ENCODE measurements at places on chromosomes 6 and 20.
A peak's percentile ranks its signal among the peaks of the same experiment; 100 is the strongest.

DNA sequence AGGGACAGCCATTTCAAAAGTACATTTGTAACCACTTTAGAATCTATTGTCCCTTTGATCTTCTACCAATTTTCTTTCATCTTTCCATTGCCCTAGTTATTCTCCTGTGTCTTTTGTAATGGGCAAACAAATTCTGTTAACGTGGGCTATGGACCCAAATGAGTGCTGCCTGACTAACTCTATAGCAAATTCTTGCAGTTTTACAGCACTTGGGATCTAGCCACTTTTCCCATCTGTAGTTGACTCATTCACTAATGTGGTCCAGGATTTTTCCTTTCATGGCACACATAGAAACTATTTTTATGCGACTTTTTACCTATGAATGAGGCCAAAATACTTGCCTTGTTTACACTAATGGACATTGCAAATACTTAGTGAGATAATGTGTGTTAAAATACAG is 52.0 kb downstream of the GRIK2 start:
- no peak for DNase-seq

DNA sequence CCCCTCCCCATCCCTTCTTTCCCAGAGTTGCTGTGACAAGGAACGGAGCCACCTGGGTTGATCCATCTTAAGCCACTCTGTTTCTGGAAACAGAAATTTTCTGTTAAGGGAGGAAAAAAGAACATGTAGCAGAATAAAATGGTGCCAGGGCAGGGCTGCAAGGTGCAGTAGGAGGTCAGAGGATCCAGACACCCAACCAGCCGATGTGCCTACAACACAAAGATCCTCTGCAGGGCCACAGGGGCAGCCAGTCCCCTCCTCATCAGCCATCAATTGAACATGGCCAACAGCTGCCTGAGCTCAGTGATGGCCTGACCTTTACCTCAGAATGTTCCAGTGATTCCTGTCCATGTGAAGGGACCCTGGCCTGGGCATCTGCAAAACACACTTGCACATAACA is 11.9 kb downstream of the MDFI start:
- no peak for DNase-seq

DNA sequence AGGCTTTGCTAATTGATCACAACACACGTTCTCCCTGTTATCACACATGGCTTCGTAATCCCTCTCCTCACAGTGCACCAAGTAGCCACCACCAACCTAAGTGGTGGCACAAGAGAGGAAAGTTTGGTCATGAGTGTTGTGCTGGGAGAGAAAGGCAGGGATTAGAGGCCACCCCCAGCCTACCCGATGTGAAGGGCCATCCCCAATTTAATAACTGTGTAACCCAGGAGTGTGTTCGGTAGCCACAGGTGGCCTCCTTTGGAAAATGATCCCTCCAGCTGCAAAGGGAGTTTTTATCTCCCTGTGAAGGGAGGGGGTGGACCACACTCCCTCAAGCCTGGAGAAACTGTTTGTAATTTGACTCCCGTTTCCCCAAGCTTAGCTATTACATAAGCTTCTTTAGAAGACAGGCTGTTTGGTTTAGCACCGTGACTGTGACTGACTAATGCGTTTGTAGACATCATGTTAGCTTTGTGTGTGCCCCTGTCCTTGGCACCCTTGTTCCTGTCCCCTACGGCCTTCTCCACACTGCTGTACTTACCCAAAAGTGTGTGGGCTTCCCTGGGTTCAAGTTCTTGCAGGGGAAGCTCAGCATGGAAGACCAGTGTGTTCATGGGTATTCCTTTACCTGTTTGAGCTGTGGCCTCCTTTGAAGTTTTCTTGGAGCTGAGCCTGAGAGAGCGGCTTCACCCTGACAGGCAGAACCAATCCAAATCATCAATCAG is 20.6 kb downstream of the PPP1R16B start:
- no peak for DNase-seq

GRCh38 chr20:35005463-35005961 is 49.8 kb downstream of the MYH7B start:
- no peak for DNase-seq

DNA sequence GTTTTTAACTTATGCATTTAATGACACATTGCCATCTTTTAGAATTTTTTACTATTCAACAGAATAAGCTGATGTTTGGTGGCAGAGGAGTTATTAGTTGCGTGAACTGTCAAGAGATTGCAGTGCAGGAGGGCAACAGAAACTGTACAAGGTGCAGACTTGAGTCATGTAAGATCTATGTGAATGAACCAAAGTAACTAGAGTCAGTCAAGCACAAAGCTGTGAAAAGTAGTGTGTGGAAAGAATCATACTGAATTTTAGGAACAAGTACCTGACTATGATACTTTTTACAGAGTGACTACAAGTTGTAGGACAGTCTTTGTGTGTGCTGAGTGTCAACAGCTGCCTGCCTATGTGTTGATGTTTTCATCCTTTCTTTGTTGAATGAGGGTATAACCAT is 2.7 kb upstream of the C6orf163 start:
- no peak for DNase-seq

DNA sequence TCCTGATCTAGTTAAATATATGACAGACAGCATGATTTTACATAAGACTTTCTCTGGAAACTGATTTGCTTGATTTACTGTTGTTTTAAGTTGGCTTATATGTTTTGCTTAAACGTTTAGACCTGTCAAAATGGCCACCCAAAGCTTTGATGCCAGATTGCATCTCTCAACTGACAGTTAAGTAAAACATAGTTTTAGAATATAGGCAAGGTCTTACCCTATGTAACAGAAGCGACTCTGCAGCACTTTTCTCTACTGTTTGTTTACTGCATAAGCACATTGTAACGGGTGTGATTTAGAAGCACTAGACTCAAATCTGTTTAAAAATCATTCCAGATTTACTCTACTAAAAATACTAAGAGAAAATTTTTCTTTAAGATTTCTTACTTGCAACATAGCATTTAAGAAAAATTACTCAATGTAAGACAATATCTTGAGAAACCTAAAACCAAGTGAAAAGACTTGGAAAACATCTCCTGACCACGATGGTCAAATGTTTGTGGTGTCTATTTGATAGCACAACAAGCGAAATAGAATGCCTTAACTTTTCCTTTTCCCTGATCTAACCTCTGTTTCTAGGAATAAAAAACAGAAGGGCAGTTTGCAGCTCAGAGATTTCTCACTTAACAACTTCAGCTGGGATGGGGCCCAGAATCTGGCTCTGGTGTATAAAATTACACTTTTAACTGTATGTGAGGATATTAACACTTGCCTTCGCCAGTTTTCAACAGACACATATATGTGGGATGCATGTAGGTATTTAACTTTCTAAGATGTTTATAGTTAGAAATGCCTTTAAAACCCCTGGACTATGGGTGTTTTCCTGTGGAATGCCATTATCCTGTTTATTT is 47.4 kb downstream of the AIG1 start:
- DNase-seq, result no peak

DNA sequence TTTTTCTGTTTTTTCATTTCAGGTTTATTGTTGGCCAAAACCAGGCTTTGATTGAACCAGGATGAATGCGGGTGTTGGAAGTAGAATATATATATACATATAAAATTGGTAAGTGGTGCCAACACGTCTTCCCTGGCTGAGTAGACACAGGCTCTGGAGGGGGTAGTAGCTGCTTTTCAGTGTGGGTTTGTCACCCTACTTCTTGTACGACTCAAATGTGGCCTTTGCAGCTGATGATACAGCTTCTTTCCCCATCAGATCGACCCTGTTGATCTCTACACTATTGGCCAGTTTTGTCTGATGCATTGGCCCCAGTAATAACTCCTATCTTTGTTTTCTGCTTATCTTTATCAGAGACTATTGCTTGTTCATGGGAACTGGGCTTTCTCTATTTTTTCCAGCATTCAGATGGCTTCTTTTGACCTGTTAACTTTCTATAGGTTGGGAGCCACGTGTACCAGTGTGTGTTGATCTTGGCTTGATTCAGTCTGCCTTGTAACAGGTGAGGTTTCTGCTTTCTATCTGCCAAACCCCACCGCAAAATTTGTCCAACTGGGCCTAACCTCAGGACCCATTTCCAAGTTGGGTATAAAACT is 2.7 kb upstream of the ZNFX1 start:
- DNase-seq, result no peak

GRCh38 chr6:110524305-110524704 is 47.9 kb upstream of the SLC22A16 start:
- no peak for DNase-seq

DNA sequence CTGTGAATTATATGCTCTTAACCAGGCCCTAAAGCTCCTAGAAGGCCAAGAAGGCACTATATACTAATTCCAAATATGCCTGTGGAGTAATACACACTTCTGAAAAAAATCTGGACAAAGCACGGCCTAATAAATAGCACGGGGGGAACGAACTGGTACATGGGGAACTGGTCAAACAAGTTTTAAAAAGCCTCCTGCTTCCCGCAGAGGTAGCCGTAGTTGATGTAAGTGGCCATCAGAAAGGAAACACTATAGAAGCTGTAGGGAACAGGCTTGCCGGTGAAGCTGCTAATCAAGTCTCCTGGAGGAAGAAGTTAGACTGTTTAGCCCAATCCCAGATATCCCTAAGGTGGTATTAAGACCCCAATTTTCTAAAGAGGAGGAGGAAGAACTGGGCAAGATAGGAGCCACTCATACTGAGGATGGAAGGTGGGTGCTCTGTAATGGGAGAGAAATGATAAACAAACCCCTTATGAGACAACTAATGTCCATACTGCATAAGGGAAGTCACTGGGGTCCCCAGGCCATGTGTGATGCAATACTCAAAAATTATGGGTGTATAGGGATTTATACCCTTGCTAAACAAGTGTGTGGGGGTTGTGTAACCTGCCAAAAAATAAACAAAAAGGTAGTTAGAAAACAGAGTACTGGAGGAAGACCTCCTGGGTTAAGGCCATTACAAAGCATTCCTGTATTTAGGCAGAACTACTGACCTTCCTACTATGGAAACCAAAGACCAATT is 27.1 kb upstream of the ZNF318 start:
- DNase-seq, result no peak

DNA sequence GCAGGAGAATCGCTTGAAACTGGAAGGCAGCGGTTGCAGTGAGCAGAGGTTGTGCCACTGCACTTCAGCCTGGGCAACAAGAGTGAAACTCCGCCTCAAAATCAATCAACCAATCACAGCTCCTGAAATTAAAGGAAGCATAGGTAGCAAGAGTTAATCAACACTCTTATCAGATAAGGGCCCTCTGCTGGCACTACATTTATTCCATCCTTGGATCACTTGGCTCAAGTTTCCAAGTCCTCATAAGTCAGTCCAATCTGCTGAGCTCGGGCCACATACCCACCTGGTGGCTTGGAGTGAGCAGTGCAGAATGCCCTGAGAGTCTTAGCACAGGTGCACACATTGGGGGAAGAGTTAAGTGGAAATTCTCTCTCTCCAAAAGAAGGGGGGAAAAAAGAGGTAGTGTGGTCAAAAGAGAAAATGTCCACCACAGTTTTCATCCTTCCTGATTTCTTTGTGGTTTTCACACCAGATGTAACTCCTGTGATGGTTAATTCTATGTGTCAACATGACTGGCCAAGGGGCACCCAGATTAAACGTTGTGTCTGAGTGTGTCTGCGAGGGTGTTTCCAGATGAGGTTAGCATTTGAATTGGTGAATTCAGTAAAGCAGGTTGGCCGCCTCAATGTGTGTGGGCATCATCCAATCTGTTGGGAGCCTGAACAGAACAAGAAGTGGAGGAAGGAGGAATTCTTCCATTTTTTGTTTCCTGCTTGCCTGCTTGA is 14.2 kb upstream of the FAM8A1 start:
- DNase-seq, result no peak

- DNase-seq, result no peak
These were observed 499.4 kb downstream of the MAFB start for GRCh38 chr20:40189621-40190020.

DNA sequence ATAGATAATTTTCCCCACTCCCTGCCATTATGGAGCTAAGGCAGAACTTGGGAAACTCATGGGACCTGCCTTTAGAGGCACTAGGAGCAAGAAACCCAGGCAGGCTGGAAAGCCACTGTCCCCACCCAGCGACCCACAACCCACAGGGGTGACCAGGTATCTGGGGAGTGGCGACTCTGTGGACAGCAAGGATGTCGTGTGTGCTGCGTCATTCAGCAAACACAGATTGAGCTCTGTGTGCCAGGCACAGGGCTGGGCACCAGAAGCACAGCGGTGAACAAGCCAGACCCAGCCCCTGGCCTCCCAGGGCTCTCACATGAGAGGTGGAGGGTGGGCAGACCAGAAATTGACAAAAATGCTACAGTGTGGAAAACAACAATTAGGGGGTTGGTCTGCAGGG is 27.7 kb downstream of the DLGAP4 start:
- DNase-seq, result no peak

- DNase-seq, result no peak
These were observed 6.7 kb downstream of the CCR6 start for GRCh38 chr6:167129562-167129961.

GRCh38 chr6:123489589-123489988 is 147.2 kb downstream of the TRDN start:
- no peak for DNase-seq

- DNase-seq, result no peak
These were observed 220.9 kb upstream of the RREB1 start for GRCh38 chr6:6886886-6887285.

- peak; percentile 18 for DNase-seq
These were observed 34.1 kb downstream of the DCDC2 start for GRCh38 chr6:24323632-24324337.

- no peak for DNase-seq
These were observed 47.4 kb downstream of the NOX3 start for GRCh38 chr6:155408231-155408630.

DNA sequence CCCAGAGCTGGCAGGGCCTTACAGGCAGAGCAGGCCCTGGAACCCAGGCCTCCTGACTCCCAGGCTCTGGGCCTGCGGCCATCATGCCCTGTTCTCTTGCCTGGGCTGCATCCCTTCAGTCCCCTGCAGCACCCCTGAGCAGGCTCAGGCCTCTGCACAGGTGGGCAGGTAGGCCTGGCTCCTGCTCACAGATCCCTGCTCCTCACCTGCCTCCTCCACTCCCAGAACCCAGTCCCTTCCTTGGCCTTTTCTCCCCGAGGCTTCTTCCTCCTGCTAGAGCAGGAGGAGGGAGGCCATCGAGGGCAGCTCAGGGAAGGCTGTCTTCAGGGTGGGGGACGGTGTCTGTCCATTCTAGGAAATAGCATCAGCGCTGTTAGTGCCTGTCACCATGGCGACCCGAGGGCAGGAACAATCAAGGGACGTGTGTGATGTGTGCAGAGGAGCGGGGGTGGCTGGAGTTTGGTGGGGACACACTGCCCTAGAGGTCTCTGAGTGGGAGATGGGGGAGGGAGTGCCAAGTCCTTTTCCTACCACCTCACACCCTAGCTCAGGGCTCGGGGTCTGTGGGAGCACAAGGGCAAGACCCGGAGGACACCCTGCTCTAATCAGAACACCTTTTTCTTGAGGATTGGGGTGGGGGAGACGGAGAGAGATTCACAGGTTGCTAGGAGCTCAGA is 26.6 kb downstream of the GLP1R start:
- no peak for DNase-seq

- no peak for DNase-seq
These were observed 20.5 kb downstream of the UBE2V1 start for GRCh38 chr20:50092436-50092835.

DNA sequence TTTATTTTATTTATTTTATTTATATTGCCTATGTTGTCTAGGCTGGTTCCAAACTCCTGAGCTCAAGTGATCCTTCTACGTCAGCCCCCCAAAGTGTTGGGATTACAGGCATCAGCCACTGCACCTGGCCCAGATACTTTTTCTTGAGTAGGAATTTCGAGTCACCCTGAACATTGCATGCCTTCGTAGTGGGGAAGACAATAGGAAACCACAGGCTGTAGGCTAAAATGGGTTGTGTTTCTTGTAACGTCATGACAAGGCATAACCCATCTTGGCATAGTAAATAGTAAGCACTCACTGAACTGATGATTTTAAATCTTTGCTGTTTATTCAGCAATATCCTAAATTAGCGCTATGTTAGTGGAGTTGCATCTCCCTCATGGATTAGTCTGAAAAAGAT is 34.9 kb downstream of the PTPN1 start:
- DNase-seq, result no peak

Data from brain (organoid and tissue), 16 donors.